T-helper 17 cell (primary cell): ENCODE measurements at places on chromosomes 1 and 21.
A peak's percentile ranks its signal among the peaks of the same experiment; 100 is the strongest.

- DNase-seq, result no peak
- no peak overlapping the region for H3K27ac ChIP-seq
- H3K4me3 ChIP-seq, result no peak overlapping the region
- no peaks in the 10 kb centered on the region for H3K4me1 ChIP-seq
These were observed 216.0 kb upstream of the PTGFR start for GRCh38 chr1:78274814-78275213.

- H3K27me3 ChIP-seq, result no peaks in the 10 kb centered on the region
- H3K36me3 ChIP-seq, result peaks cover 6% of the 10 kb centered on the region
- H3K27ac ChIP-seq, result peak overlapping the region; percentile 32
- DNase-seq, result no peak
- no peaks in the 10 kb centered on the region for H3K4me1 ChIP-seq
These were observed 42.3 kb downstream of the NIPAL3 start for GRCh38 chr1:24457866-24458265.

DNA sequence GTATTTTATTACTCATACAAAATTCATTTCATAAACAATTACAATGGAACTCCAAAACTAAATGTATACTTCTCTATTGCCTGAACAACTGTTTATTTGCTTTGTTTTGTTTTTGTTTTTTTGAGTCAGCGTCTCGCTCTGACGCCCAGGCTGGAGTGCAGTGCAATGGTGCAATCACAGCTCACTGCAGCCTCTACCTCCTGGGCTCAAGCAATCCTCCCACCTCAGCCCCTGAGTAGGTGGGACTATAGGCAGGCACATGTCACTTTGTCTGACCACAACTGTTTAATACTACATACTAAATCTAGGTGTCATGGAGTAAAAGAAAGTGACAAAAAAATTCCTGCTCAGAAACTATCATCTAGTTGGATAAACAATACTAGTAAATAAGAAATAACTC, 49.3 kb downstream of the RAB3GAP2 start:
- peak overlapping the region; percentile 51 for H3K27ac ChIP-seq
- H3K4me3 ChIP-seq, result no peak overlapping the region
- peaks cover 45% of the 10 kb centered on the region for H3K4me1 ChIP-seq
- DNase-seq, result no peak
- no peaks in the 10 kb centered on the region for H3K27me3 ChIP-seq

GRCh38 chr1:150881331-150882070, 5.1 kb upstream of the ARNT start:
- no peak for DNase-seq
- H3K27me3 ChIP-seq, result peaks cover 10% of the 10 kb centered on the region
- H3K4me1 ChIP-seq, result peaks cover 5% of the 10 kb centered on the region
- H3K36me3 ChIP-seq, result no peaks in the 10 kb centered on the region
- no peak overlapping the region for H3K4me3 ChIP-seq

- H3K4me1 ChIP-seq, result peaks cover 20% of the 10 kb centered on the region
- H3K4me3 ChIP-seq, result no peak overlapping the region
- H3K36me3 ChIP-seq, result peaks cover 9% of the 10 kb centered on the region
- no peaks in the 10 kb centered on the region for H3K27me3 ChIP-seq
- DNase-seq, result no peak
These were observed 39.8 kb downstream of the DIP2A start for GRCh38 chr21:46498335-46499050.

GRCh38 chr1:1873186-1873585, 17.7 kb downstream of the GNB1 start:
- no peaks in the 10 kb centered on the region for H3K27me3 ChIP-seq
- peaks cover 10% of the 10 kb centered on the region for H3K36me3 ChIP-seq
- H3K4me3 ChIP-seq, result peak overlapping the region; percentile 79
- peaks cover 67% of the 10 kb centered on the region for H3K4me1 ChIP-seq
- no peak for DNase-seq
- peak overlapping the region; percentile 95 for H3K27ac ChIP-seq
